ENCODE measurements at places on chromosomes 6 and 20. TPM values are rescaled to one million over a fixed set of nuclear protein-coding genes. Genes with fewer than 3 reads are reported as not detected.
A peak's percentile ranks its signal among the peaks of the same experiment; 100 is the strongest.

DNA sequence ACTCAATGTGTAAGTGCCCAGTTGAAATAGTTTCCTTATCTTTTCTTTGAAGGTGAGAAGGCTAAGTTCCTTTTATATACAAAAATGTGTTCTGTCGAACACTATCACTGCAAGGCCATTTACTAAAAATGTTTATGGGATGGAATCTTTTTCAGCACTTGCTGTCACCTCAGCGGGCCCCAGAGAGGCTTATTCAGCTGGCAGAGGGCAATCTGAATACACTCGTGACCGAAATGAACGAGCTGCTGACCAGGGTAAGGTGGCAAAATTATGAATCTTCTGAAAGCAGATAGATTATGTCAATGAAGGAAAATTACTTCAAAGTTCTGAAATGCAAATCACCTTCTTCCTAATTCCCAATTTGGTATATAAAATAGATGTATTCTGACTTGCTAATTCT, 340.2 kb downstream of the ARHGAP18 start:
- peak overlapping the region; percentile 16 for H3K27ac ChIP-seq
- peak overlapping the region; percentile 71 for H3K4me3 ChIP-seq
- DNase-seq: no peak
- H3K27me3 ChIP-seq: no peaks in the 10 kb centered on the region

GRCh38 chr6:147509891-147510290, 1.4 kb downstream of the SAMD5 start:
- no peaks in the 10 kb centered on the region for H3K36me3 ChIP-seq
- no peak overlapping the region for H3K27ac ChIP-seq
- DNase-seq: no peak

- peak; percentile 68 for DNase-seq
- H3K36me3 ChIP-seq: no peaks in the 10 kb centered on the region
- H3K27me3 ChIP-seq: peaks cover 5% of the 10 kb centered on the region
Measured at GRCh38 chr6:11975353-11975977, 36.6 kb upstream of the HIVEP1 start.

- H3K27me3 ChIP-seq: no peaks in the 10 kb centered on the region
- peak overlapping the region; percentile 23 for H3K4me3 ChIP-seq
- no peak for DNase-seq
Measured at GRCh38 chr6:24902782-24903181, 33.0 kb downstream of the RIPOR2 start.

DNA sequence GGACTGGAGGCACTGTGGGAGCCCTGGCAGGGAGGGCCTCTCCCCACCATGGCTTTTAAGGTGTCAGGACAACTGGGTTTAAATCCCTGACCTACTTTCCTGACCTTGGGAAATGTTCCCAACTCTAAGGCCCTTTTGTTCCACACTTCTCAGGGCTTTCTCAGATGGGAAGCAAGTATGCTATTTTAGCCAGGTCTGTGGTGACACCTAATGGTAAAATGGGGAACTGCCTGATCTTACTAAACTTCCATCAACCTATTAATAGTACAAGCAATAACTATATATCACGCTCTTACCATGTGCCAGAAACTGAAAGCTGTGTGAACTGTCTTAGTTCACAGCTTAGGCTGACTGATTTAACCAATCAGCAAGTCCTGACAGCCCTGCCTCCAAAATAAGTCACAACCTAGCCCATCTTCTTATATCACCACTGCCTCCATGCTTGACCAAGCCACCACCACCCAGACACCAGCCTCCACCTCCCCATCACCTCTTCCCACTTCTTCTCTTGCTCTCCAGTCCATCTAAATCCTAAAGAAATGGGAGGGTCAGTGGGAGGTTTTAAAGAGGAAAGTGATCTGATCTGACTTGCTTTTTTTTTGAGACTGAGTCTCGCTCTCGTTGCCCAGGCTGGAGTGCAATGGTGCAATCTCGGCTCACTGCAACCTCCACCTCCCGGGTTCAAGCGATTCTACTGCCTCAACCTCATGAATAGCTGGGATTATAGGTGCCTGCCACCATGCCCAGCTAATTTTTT, 6.9 kb upstream of the BLCAP start:
- DNase-seq: peak; percentile 64
- H3K27ac ChIP-seq: no peak overlapping the region
- H3K4me3 ChIP-seq: no peak overlapping the region
- no peaks in the 10 kb centered on the region for H3K36me3 ChIP-seq

DNA sequence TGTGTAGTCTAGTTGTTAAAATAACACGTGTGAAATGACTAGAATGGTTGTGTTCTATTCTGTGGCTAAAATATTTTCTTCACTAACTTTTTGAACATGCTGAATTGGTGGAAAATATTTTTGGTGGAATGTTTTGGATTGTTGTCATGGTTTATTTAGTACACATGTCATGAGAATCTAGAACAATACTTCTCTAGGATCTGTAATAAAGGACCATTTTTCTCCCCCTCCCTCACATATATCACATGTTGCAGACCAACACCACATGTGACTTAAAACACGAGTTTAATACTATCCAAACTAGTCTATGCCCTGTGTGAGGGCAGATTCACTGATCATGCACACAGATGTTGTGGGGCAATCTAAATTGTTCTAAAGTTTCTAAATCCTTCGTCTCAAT, 29.2 kb downstream of the FIG4 start:
- no peak overlapping the region for H3K27ac ChIP-seq
- DNase-seq: no peak
- no peaks in the 10 kb centered on the region for H3K4me1 ChIP-seq
- peaks cover 30% of the 10 kb centered on the region for H3K36me3 ChIP-seq
- H3K4me3 ChIP-seq: no peak overlapping the region
- H3K27me3 ChIP-seq: no peaks in the 10 kb centered on the region

DNA sequence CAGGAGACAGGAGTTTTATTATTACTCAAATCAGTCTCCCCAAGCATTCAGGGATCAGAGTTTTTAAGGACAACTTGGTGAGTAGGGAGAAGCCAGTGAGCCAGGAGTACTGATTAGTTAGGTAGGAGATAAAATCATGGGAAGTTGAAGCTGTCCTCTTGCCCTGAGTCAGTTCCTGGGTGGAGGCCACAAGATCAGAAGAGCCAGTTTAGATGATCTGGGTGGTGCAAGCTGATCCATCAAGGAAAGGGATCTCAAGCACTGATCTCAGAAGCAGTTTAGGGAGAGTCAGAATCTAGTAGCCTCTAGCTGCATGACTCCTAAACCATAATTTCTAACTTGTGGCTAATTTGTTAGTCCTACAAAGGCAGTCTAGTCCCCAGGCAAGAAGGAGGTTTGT, 706.5 kb upstream of the MAP3K7 start:
- no peaks in the 10 kb centered on the region for H3K4me1 ChIP-seq
- peaks cover 4% of the 10 kb centered on the region for H3K27me3 ChIP-seq
- no peak for DNase-seq
- no peak overlapping the region for H3K4me3 ChIP-seq
- no peaks in the 10 kb centered on the region for H3K36me3 ChIP-seq

GRCh38 chr6:144217797-144218196, 67.3 kb upstream of the UTRN start:
- no peak overlapping the region for H3K27ac ChIP-seq
- H3K27me3 ChIP-seq: peaks cover 22% of the 10 kb centered on the region
- DNase-seq: no peak
- H3K4me1 ChIP-seq: peaks cover 43% of the 10 kb centered on the region
- H3K4me3 ChIP-seq: peak overlapping the region; percentile 98

- peaks cover 17% of the 10 kb centered on the region for H3K4me1 ChIP-seq
- no peak overlapping the region for H3K27ac ChIP-seq
- H3K27me3 ChIP-seq: no peaks in the 10 kb centered on the region
- peaks cover 3% of the 10 kb centered on the region for H3K36me3 ChIP-seq
Measured at GRCh38 chr20:24016607-24017457, 28.3 kb upstream of the GGTLC1 start.

DNA sequence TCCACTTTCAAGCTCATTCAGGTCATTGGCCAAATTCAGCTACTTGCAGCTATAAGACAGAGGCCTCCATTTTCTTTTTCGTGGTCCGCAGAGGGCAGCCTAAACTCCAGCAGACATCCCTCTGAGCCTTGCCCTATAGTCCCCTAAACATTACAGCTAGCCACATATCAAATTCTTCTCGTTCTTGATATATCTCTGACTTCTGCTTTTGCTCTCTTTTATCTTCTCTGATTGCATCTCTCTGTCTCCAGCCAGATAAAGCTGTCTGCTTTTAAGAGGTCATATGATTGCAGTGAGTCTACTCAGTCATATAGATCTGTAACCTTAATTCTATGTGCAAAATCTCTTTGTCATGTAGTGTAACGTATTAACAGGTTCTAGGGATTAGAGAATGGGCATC, 358.4 kb upstream of the RGS17 start:
- no peak for DNase-seq
- no peak overlapping the region for H3K4me3 ChIP-seq
- H3K27me3 ChIP-seq: no peaks in the 10 kb centered on the region
- H3K27ac ChIP-seq: no peak overlapping the region
- no peaks in the 10 kb centered on the region for H3K4me1 ChIP-seq
- H3K36me3 ChIP-seq: no peaks in the 10 kb centered on the region

DNA sequence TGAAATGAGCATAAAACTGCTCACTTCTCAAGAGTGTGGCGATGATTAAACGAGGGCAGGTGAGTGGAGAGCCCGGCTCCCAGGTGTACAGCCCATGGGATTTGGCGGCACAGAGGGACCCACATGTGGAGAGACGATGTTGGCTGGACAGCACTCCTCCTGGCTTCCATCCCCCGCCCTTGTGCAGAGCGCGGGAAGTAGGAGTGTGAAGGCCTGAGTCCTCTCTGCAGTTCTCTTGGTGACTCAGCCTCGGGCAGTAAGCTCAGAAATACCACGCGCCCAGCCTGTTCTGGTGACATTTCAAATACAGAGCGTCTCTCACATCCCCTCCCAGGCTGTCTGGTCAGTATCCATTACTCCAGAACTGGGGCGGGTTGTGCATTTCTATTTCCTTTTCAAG, 94.2 kb upstream of the SRSF6 start:
- no peaks in the 10 kb centered on the region for H3K36me3 ChIP-seq
- DNase-seq: no peak
- H3K4me1 ChIP-seq: no peaks in the 10 kb centered on the region
- H3K27me3 ChIP-seq: peaks cover 6% of the 10 kb centered on the region
- H3K27ac ChIP-seq: no peak overlapping the region
- H3K4me3 ChIP-seq: no peak overlapping the region

GRCh38 chr6:32393665-32394420, 13.1 kb downstream of the BTNL2 start:
- H3K4me1 ChIP-seq: no peaks in the 10 kb centered on the region
- peaks cover 11% of the 10 kb centered on the region for H3K27me3 ChIP-seq
- DNase-seq: no peak
- H3K27ac ChIP-seq: no peak overlapping the region
- H3K4me3 ChIP-seq: no peak overlapping the region

- H3K27ac ChIP-seq: no peak overlapping the region
- H3K4me3 ChIP-seq: no peak overlapping the region
- H3K4me1 ChIP-seq: no peaks in the 10 kb centered on the region
- H3K36me3 ChIP-seq: no peaks in the 10 kb centered on the region
- no peak for DNase-seq
Measured at GRCh38 chr20:12064540-12064939, 146.8 kb downstream of the BTBD3 start.

DNA sequence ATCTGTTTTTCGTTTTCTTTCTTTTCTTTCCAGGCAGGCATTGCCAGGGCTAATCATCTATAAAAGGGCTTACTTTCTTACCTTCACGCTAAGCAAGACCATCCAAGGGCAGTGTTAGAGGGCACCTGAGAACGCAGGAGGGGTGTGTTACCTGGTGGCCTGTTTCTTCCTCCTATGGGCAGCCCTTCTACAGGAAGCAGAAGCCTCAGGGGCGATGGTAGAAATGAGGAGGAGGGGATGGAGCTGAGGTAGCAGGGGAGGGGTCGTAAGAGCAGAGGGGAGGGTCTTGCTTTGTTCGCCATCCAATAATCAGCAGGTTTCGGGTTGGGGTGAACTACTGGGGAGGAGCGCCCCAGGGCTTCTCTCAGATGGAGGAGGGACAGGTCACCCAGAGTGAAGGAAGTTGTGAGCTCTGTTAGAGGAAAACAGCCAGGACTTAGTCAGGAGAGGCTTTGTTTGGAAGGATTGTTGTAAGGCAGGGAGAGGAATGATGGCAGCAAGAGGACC, 1.5 kb upstream of the CCR6 start:
- no peaks in the 10 kb centered on the region for H3K27me3 ChIP-seq
- H3K27ac ChIP-seq: no peak overlapping the region
- H3K4me1 ChIP-seq: peaks cover 60% of the 10 kb centered on the region

DNA sequence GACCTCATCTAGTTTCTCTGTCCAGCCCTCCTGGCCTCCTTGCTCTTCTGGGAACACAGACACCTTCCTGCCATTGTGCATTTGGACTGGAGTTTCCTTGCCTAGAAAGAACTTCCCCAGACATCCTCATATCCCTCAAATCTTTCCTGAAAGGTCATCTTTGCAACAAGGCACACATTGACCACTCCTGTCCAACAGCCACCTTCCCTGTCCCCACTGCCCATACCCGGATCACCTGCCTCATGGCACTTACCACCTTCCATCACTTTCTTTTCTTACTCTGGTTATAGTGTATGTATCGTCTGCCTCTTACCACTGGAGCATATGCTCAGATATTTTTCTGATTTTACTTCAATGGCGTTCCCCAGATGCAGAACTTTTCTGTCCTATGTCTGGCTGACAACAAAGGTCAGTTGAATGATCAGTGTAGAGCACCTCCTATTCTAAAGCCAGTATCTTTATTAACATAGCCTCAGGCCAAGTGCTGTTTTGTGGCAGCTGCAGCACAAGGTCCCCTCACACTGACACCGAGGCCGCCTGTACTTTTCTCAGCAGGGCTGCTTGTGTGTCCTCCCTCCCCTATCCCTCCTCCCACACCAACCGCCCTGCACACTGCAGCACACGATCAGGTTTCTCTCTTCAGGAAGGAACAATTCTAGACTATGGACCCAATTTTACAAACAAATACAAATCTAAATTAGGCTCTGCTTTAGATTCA, 4.1 kb downstream of the HLA-C start:
- H3K27ac ChIP-seq: peak overlapping the region; percentile 88
- peak; percentile 38 for DNase-seq
- H3K36me3 ChIP-seq: peaks cover 31% of the 10 kb centered on the region
- H3K4me3 ChIP-seq: peak overlapping the region; percentile 82
- peaks cover 47% of the 10 kb centered on the region for H3K4me1 ChIP-seq

DNA sequence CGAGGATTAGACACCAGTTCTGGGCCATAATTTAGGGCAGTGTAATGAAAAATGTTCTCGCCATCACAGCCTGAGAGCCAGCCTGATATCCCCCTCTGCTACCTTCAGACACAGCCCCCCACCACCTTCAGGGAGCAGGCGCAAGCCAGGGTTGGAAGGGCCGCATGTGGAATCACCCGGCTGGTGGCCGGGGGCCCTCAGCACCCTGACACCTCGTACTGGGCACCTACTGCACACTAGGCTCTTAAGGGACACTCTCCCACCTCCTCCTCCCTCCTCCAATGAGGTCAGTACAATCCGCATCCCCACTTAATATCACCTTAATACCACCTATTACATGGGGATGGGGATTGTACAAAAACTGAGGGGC, 55.5 kb downstream of the BMP7 start:
- no peaks in the 10 kb centered on the region for H3K4me1 ChIP-seq
- H3K4me3 ChIP-seq: no peak overlapping the region
- DNase-seq: no peak
- H3K27ac ChIP-seq: no peak overlapping the region
- H3K27me3 ChIP-seq: peaks cover 11% of the 10 kb centered on the region
- H3K36me3 ChIP-seq: no peaks in the 10 kb centered on the region

GRCh38 chr20:5020760-5021159, 19.4 kb upstream of the SLC23A2 start:
- H3K27me3 ChIP-seq: no peaks in the 10 kb centered on the region
- no peaks in the 10 kb centered on the region for H3K4me1 ChIP-seq
- no peak overlapping the region for H3K27ac ChIP-seq
- H3K36me3 ChIP-seq: no peaks in the 10 kb centered on the region
- DNase-seq: no peak

NHSL1 gene
- not detected for polyA plus RNA-seq

NEURL2 gene
- polyA plus RNA-seq: 1.1 TPM

BFSP1 gene
- 5.8 TPM for polyA plus RNA-seq

KIF13A gene
- 1.1 TPM for polyA plus RNA-seq

FRS3 gene
- polyA plus RNA-seq: 0.80 TPM

RAET1G gene
- polyA plus RNA-seq: not detected

OR2H1 gene
- polyA plus RNA-seq: not detected

MICB gene
- 15.2 TPM for polyA plus RNA-seq

MYLK2 gene
- polyA plus RNA-seq: not detected
